WTC11 (cell line): ENCODE measurements at places on chromosomes 3 and 15. TPM values are rescaled to one million over a fixed set of nuclear protein-coding genes. Genes with fewer than 3 reads are reported as not detected.
A peak's percentile ranks its signal among the peaks of the same experiment; 100 is the strongest.

DNA sequence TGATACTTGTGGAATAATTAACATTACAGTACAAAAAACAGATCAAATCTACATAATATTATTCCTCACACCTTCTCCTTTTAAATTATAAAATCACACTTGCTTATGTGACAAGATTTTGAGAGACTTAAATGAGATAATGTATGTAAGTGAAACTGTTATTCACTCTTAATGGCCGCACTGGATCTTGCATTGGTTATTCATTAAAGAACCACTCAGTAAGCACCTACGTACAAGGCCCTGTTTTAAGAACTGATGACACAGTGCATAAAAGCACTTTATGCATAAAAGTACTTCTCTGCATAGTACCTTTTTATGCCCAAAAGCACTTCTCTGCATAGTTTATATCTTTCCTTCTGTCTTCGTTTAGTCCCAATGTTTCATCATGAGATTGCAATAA lies 172.1 kb downstream of the GOLGA6L6 start:
- no peaks in the 10 kb centered on the region for H3K4me1 ChIP-seq
- H3K27me3 ChIP-seq: no peaks in the 10 kb centered on the region
- no peak overlapping the region for H3K4me3 ChIP-seq
- DNase-seq: no peak

DNA sequence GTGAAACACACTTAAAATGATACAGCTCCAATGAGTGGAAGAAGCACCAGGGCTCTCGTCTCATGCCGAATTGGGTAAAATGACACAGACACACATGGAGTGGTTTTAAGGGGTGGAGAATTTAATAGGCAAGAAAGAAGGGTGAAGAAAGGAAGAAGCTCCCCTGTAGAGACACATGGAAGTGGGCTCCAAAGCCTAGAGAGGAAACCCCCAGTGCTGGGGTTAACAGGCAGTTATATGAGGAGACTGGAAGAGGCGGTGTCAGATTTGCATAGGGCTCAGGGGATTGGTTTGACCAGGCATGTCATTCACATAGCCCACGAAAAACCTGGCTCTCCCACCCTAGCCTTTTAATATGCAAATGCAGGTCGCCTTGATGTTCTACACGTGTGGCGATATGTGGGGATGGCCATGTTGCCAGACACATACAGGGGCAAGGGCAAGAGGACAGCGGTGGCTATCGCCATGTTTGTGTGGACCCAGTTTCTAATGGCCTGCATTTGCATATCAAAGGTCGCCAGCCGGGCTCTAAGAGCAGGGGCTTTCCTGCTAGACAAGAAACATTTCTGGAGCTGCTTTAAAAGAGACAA lies 1.9 kb upstream of the DPH6 start:
- peak overlapping the region; percentile 95 for H3K27ac ChIP-seq
- DNase-seq: peak; percentile 76
- no peaks in the 10 kb centered on the region for H3K27me3 ChIP-seq
- peak overlapping the region; percentile 88 for H3K4me3 ChIP-seq

- no peaks in the 10 kb centered on the region for H3K36me3 ChIP-seq
- peak; percentile 5 for DNase-seq
These were observed 193.9 kb downstream of the XXYLT1 start for GRCh38 chr3:195076981-195077610.

DNA sequence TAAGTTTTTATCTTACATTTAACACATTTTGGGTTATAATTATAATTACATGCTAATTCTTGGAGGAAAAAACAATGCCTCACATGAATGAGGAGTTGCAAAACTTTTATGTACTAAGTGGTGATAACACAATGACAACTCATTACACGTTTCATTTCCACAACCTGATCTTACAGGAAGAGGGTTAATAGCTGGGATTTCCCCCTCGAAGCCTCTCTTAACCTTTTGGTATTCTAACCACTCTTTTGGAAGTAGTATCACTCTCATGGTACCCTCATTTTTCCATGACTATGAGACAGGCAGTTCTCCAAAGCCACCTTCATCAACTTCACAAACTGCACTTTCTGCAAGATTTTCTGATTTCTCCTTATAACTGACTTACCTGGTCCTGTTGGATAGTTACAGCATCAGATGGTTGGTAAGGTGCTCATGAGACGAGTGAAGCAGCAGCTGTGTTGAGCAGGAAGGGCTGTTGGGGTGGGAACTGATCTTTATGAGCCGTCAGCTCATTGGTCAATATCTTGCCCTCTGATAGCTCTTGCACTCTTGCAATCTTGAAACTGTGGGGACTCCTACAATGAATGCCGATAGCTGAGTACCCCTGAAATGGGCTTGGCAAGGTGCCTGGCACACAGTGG lies 41.6 kb downstream of the ACAN start:
- H3K27me3 ChIP-seq: no peaks in the 10 kb centered on the region; the same call in 1 of the 2 replicates
- H3K36me3 ChIP-seq: no peaks in the 10 kb centered on the region
- DNase-seq: no peak
- H3K4me3 ChIP-seq: no peak overlapping the region
- H3K27ac ChIP-seq: no peak overlapping the region
- no peaks in the 10 kb centered on the region for H3K4me1 ChIP-seq

DNA sequence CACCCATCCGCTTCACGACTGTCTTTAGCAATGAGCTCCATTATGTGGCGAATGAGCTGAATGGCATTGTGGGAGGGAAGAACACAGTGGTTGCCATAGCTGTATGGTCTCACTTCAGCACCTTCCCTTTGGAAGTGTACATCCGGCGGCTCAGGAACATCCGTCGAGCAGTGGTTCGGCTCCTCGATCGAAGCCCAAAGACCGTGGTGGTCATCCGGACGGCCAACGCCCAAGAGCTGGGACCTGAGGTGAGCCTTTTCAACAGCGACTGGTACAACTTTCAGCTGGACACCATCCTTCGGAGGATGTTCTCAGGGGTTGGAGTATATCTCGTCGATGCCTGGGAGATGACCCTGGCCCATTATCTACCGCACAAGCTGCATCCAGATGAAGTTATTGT lies 27.8 kb upstream of the NFKBIZ start:
- no peak overlapping the region for H3K27ac ChIP-seq
- H3K36me3 ChIP-seq: peaks cover 14% of the 10 kb centered on the region; the same call in 1 of the 2 replicates
- H3K4me3 ChIP-seq: no peak overlapping the region

DNA sequence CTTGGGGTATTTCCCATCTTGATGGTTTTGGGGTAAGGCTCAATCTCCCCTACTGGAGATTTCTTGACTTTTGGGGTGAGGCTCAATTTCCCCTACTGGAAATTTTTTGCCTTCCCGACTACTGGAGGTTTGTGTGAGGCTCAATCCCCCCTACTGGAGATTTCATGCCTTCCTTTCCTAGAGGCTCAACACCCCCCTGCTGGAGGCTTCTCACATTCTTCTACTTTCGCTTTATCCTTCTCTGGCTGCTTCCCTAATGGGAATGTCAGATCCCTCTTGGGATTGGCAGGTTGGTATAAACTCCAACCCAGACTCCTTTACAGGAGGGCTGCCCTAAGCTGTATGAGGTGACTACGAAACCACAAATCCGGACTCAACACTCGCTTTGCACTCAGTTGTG lies 49.2 kb downstream of the KATNBL1 start:
- peaks cover 10% of the 10 kb centered on the region for H3K4me1 ChIP-seq
- H3K27me3 ChIP-seq: no peaks in the 10 kb centered on the region
- H3K4me3 ChIP-seq: no peak overlapping the region
- H3K36me3 ChIP-seq: peaks cover 58% of the 10 kb centered on the region
- H3K27ac ChIP-seq: no peak overlapping the region

DNA sequence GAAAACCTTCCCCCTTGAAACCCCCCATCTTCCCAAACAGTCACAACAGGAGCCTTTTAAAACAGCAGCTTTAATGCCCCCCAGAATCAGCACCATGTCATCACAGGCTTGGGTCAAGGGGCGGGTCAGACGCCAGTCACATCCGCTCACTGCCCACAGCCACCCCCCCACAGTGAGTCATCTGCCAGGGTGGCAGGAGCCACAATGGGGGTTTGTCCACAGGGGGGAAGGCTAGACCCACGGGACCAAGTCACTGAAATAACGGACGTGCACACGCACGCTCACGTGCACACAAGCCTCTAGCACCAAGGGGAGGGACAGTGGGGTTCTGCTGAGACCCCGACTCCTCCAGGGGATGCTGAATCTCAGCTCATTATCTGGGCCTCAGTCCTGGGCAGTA lies 441 bp upstream of the UCN2 start:
- H3K27ac ChIP-seq: no peak overlapping the region; the same call in 1 of the 2 replicates
- no peaks in the 10 kb centered on the region for H3K27me3 ChIP-seq
- DNase-seq: no peak
- H3K4me1 ChIP-seq: peaks cover 36% of the 10 kb centered on the region
- H3K4me3 ChIP-seq: no peak overlapping the region
- H3K36me3 ChIP-seq: no peaks in the 10 kb centered on the region

- DNase-seq: no peak
- H3K36me3 ChIP-seq: peaks cover 18% of the 10 kb centered on the region
- H3K27me3 ChIP-seq: no peaks in the 10 kb centered on the region
- no peak overlapping the region for H3K4me3 ChIP-seq
- no peaks in the 10 kb centered on the region for H3K4me1 ChIP-seq
These were observed 10.5 kb upstream of the ANO10 start for GRCh38 chr3:43632269-43632733.

Gene EPHA3
- total RNA-seq: 0.32 to 0.74 TPM (median 0.41 TPM) in 3 replicates

Gene MBNL1
- 16.0 to 20.4 TPM (median 17.8 TPM) in 3 replicates for total RNA-seq

Gene SUSD5
- 1.2 to 1.6 TPM (median 1.5 TPM) in 3 replicates for total RNA-seq

Gene PARP15
- total RNA-seq: 0.15 to 0.39 TPM (median 0.37 TPM) in 3 replicates

DNA sequence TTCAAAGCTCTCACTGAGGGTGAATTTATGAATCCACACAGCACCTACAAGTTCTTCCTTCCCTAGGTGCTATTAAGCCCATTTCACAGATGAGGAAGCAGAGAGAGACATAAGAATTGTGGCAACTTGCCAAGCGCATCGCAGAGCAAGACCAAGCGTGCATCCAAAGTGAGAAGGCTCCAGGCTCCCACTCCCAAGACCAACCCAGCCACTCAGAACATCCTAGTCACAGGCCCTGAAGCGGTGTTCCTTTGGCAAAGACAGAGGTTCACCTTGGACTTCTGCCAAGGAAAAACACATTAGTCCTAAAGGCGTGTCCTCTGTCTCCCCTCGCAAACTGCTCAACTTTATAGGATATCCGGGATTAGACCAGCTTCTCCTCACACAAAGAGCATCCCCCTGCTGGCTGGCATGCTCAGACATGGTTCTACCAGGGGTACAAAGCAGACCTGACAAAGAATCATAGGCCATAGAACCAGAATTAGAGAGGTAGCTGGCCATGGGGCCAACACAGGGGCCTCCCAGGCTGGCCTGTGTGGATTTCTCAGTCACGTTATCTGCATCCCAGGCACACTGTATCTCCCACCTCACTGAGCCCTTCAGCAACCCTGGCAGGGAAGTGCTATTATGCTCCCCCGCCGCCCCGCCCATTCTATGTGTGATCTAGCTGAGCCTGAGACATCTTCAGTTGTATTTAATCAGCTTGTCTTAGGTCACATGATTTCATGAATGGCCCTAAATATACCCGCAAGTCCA lies 160.2 kb downstream of the FOXP1 start:
- peaks cover 7% of the 10 kb centered on the region for H3K4me1 ChIP-seq
- no peak for DNase-seq
- no peaks in the 10 kb centered on the region for H3K36me3 ChIP-seq
- H3K27me3 ChIP-seq: no peaks in the 10 kb centered on the region

Gene GOLGA6L25
- not detected in 3 replicates for total RNA-seq

GRCh38 chr15:73050561-73051295 lies 1.5 kb upstream of the NEO1 start:
- H3K36me3 ChIP-seq: no peaks in the 10 kb centered on the region
- no peak for DNase-seq
- peaks cover 8% of the 10 kb centered on the region for H3K27me3 ChIP-seq
- peak overlapping the region; percentile 77 for H3K4me3 ChIP-seq

GRCh38 chr3:191959876-191960413 lies 499.0 kb downstream of the PYDC2 start:
- H3K4me3 ChIP-seq: no peak overlapping the region
- DNase-seq: no peak
- H3K27ac ChIP-seq: peak overlapping the region; percentile 52; the same call in 1 of the 2 replicates
- peaks cover 64% of the 10 kb centered on the region for H3K4me1 ChIP-seq

Gene GUCA1C
- total RNA-seq: not detected in 3 replicates

Gene SERPINI2
- total RNA-seq: 0.32 to 0.37 TPM in 2 of 3 replicates, not detected in the other

DNA sequence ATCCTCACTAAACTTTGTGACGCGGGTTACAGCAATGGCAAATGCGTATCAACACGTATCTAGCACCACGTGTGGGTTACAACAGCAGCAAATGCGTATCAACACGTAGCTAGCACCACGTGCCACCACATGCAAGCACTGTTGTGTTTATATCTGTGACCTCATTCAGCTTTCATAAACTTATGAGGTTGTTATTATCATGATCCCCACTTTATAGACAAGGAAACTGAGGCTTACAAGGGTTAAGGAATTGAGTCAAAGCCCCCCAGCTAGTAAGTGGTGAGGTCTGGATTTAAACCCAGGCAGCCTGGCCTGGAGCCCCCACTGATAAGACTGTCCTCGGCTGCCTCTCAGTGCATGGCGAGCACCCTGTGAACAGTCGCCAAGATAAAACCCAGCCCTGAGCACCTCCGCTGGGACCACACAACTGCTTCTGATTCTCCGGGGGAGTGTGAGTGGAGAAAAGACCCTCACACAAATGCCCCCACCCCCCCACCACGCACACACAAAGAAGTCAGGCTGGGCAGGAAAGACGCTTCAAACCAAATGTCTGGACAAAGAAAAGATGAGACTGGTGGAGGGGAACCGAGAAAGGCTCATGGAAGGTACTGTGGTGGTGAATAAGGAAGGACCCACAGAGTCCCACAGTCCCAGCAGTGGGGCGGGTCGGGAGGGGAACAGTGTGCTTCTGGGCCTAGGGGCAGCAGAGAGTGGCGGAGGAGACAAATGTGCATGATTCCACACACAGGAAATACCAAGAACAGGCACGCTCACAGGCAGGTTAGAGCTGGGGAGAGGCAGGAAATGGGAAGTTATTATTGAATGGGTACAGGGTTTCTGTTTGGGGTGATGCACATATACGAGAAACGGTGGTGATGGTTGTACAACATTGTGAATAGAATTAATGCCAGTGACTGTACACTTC lies 173.4 kb downstream of the XXYLT1 start:
- no peak for DNase-seq
- no peak overlapping the region for H3K4me3 ChIP-seq
- H3K27ac ChIP-seq: peak overlapping the region; percentile 61; the same call in 1 of the 2 replicates
- H3K36me3 ChIP-seq: no peaks in the 10 kb centered on the region

DNA sequence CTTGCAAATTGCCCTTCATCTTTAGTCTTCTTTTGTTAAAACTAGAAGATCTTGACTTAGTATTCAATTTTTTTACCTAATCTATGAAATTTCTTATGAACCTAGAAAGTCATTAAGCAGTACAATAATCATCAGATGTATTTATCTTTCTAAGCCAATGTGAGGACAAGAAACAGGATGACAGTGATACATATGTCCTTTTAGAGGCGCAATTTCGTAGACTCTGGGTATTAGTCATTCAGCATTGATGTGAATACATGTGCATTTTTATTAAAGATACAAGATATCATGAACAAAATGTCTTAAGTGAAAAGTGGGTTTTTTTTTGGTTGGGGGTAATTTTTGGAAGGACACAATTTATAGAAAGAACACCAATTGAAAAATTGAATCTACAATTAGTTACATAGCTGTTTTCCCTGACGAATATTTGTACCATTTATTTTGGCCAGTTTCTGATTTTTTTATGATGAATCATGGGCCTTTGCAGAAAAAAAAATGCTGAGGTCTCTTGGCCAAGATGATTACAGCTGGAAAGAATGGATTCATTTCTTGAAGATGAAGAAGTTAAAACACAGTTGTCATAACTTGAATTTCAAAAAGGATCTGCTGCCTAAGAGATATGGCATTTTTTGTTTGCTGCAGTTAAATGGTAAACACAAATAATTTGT lies 48.9 kb upstream of the AGTR1 start:
- no peak for DNase-seq
- H3K27ac ChIP-seq: no peak overlapping the region
- H3K27me3 ChIP-seq: no peaks in the 10 kb centered on the region
- H3K4me1 ChIP-seq: peaks cover 13% of the 10 kb centered on the region; the same call in 1 of the 2 replicates
